Kidney epithelial cell (primary cell): ENCODE measurements at places on chromosomes 2 and 18. TPM values are rescaled to one million over a fixed set of nuclear protein-coding genes. Genes with fewer than 3 reads are reported as not detected.

DNA sequence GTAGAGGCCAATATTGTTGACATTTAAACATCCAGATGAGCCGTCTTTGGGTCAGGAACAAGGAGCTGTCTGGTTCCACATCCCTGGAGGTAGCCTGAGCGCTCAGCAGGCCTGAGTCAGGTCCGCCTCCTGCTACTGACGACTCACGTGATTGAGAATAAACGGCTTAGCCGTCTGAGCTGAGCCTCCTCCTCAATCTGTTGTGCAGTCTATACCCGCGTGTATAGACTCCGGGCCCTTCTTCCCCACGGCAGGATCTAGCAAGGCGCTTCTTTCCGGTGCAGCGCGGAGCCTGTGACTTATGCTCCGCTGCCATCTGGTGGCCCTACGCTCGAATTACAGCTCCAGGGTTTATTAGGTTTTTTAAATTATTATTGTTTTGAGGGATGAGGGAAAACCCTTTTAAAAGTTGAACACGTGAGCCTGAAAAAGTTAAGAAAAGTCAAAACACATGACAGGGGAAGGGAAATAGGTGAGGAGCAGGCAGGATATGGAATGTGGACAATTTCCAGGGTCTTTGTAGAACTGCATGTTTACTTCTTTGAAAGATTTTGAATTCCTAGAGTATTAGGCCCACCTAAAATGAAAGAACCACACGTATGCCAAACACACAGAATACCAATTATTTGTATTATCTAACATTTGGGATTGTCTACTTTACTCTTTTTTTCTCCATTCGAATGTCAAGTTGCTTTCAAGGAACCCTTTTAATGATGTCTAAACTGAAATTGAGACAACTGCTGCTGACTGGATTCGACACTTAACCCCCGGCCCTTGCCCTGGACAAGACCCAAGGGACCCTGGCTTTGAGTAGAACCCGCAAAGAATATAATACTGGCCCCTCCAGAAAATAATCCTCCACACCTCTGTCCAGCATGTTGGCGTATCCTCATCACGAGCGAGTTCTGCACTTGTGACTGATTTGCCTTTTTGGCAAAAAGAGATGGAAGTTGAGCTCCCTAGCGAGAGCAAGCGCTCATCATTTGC is 112.4 kb upstream of the ZNF236 start:
- no peak for DNase-seq

- DNase-seq, result peak; percentile 14
Observed at GRCh38 chr2:182015334-182016109, 29.9 kb downstream of the PPP1R1C start.

DNA sequence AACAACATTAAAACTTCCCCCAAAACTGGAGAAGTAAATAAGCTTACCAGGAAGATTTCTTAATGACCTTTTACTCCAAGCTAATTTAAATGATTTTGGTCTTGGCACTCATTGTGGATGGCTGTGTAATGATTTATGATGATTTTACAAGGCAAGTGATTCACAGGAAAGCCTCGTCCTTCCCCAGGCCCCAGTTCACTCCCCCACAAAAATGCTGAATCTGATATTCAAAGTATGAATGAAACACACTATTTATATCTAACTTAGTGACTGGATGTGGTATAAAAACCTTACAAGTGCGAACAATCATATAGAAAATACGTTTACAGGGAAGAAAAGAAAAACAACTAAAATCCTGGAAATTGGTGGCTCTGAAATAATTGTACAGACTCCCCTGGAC is 49.8 kb downstream of the ZNF516 start:
- peak; percentile 42 for DNase-seq

GRCh38 chr18:21550510-21550970 is 50.0 kb downstream of the ESCO1 start:
- DNase-seq, result no peak

GRCh38 chr18:78857314-78858150 is 122.1 kb upstream of the SALL3 start:
- no peak for DNase-seq

GRCh38 chr2:222842491-222843174 is 18.2 kb upstream of the ACSL3 start:
- no peak for DNase-seq

- no peak for DNase-seq
Observed at GRCh38 chr2:185404578-185404977, 334.0 kb upstream of the FSIP2 start.

DNA sequence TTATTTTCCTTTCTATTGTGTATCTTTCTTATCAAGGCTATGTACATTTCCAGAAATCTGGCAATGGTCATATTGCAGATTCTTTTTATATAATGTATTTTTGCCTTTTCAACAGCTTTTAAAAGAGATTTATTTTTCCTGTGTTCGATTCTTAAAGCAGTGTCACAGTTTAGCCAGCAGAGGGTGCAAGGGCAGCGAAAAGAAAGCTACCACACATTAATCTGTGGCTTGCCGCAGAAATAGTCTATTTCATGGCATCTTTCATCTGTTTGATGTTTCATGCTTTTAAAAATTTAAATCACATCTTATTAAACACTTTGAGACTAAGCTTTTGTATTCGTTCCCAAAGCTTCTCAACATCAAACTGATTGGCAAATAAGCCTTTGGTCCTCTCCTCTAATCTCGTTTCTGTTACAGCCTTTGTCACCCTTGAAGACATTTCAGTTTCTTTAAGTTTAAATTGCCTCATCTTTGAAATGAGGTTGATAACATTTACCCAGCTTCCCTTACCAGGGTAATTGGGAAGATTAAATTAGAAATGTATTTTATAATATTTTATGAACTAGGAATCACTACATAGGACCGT is 73.3 kb downstream of the PIK3C3 start:
- DNase-seq, result no peak

- DNase-seq, result no peak
Observed at GRCh38 chr2:9212661-9213411, 6.2 kb downstream of the ASAP2 start.

- no peak for DNase-seq
Observed at GRCh38 chr2:232689152-232689910, 7.8 kb upstream of the GIGYF2 start.

- no peak for DNase-seq
Observed at GRCh38 chr2:241563981-241564595, 5.5 kb downstream of the BOK start.

GRCh38 chr2:16228471-16228870 is 288.1 kb downstream of the MYCN start:
- no peak for DNase-seq

DNA sequence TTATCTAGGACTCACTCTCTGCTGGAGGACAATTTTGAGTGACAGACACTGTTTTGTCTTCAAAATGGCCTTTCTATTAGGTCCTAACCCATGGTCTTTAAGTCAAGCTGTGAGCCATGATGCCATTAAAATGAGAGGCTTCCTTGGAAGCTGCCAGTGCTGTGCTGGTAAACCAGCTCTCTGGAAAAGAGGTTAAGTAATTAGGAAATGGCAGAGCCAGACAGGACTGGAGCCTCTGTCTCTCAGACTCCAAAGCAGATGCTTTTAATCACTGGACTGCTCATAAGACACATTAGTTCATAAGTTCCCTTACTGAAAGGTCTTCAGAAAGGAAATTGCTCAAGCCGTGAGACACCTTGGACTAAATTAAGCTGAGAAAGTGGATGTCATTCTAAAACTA is 25.8 kb upstream of the LHCGR start:
- DNase-seq, result no peak

KCNG3 gene
- 0.55 and 0.79 TPM in 2 replicates for total RNA-seq

NT5C1B gene
- total RNA-seq, result not detected in 2 replicates

RESP18 gene
- not detected in 2 replicates for total RNA-seq

KIAA2012 gene
- not detected in 2 replicates for total RNA-seq

SLC14A1 gene
- 0.08 TPM in 1 of 2 replicates, not detected in the other for total RNA-seq

PLB1 gene
- 0.25 and 0.82 TPM in 2 replicates for total RNA-seq

POTEC gene
- total RNA-seq, result not detected in 2 replicates

SH2D6 gene
- 0.27 TPM in 1 of 2 replicates, not detected in the other for total RNA-seq
